ENCODE measurements at places on chromosomes 13 and 19.
A peak's percentile ranks its signal among the peaks of the same experiment; 100 is the strongest.

DNA sequence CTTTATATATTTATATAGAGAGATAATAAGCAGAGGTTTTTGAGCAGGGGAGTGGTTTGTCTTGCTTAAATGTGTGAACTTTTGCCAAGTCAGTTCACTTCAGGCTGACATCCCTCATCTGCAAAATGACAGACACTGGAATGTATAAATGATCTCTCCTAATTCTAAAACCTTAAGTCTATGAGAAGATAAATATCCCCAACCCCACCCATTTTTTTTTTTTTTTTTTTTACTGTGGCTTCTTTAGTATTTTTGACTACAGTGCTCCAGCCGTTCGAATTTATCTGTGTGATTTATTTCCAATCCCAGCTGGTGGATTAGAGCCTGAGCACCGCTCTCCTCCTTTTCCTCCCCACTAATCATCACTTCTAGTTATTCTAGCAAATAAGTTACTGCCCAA, 234.8 kb downstream of the DACH1 start:
- DNase-seq = no peak

DNA sequence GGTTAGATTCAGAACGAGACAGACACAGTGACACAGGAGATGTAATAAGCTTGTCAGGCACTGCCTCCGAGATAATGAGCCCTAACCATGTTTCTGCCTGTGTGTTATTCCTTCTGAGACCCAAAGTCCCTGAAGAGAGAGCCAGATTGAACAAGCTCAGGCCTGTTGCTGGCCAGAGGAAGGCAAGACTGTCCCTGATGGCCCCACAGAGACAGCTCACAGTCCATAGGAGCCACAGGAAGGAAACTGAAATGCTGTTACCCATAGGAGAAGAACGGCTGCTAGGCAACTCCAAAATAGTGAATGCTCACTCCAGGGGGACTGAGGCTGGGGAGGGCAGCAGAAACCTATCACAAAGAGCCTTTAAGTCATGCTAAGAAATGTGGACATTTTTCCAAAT, 31.8 kb upstream of the RFXAP start:
- DNase-seq = no peak

DNA sequence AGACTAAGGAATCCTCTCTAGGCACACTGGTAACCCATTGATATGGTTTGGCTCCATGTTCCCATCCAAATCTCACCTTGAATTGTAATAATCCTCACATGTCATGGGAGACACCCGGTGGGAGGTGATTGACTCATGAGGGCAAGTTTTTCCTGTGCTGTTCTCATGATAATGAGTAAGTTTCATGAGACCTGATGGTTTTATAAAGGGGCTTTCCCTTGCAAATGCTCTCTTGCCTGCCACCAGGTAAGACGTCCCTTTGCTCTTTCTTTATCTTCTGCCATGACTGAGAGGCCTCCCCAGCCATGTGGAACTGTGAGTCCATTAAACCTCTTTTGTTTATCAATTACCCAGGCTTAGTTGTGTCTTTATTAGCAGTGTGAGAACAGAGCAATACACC, 81.4 kb upstream of the GPC6 start:
- no peak for DNase-seq

DNA sequence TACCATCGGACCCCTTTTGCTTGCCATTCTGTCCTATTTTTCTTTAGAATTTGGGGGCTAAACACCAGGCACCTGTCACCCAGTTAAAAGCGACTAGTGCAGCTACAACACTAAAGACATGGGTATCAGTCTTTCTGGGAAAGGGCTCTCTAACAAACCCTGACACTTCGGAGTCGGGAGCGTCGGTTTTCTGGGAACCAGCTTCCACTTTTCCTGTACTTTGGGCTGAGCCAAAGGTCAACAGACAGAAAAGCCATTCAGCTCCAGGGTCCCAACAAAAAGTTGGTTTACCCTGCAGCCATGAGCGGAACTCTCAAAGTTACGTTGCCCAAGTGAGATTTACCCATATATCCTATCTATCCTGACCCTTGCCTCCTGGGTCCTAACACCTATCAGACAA, 337.0 kb upstream of the SLITRK5 start:
- DNase-seq = no peak

DNA sequence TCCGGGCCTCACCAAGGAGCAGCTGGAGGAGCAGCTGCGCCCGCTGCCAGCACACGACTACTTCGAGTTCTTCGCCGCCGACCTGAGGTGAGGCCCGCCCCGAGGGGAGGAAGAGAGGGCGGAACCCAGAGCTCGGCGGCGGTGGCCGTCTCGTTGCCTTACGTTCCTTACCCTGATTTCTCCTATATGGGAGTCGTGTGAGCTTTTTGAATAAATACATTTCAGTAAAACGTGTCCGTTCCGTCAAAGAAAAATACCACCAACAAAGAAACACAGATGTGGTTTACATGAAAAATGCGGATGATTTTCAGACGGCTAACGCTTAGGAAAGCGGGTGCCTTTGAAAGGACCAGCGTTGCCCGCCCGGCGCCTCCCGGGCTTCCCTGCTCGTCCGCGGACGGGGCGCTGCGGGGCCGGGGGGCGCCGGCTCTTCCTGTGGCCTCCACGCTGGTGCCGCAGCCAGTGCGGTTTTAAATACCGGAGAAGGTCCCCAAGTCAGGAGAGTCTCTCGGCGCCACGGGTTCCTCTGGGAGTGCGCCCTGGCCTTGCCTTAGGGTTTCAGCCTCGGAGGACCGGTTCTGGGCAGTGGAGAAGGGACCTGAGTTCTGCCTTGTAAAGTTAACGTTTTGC, 755 bp downstream of the UPF3A start:
- peak; percentile 51 for DNase-seq

DNA sequence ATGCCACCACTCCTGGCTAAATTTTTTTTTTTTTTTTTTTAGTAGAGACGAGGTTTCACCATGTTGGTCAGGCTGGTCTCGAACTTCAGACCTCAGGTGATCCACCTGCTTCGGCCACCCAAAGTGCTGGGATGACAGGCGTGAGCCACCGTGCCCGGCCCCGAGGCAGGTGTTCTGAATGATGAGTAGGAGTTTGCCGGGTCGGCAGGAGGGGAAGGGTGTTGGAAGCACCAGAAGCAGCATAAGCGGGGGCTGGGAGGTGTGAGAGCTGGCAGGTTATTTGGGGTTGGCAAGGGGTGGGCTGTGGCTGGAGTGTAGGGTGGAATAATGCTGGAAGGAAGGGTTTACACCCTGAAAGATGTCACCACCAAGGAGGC, 1.8 kb downstream of the SPPL2B start:
- DNase-seq = no peak

GRCh38 chr19:35119578-35120155, 4.0 kb downstream of the FXYD3 start:
- no peak for DNase-seq

DNA sequence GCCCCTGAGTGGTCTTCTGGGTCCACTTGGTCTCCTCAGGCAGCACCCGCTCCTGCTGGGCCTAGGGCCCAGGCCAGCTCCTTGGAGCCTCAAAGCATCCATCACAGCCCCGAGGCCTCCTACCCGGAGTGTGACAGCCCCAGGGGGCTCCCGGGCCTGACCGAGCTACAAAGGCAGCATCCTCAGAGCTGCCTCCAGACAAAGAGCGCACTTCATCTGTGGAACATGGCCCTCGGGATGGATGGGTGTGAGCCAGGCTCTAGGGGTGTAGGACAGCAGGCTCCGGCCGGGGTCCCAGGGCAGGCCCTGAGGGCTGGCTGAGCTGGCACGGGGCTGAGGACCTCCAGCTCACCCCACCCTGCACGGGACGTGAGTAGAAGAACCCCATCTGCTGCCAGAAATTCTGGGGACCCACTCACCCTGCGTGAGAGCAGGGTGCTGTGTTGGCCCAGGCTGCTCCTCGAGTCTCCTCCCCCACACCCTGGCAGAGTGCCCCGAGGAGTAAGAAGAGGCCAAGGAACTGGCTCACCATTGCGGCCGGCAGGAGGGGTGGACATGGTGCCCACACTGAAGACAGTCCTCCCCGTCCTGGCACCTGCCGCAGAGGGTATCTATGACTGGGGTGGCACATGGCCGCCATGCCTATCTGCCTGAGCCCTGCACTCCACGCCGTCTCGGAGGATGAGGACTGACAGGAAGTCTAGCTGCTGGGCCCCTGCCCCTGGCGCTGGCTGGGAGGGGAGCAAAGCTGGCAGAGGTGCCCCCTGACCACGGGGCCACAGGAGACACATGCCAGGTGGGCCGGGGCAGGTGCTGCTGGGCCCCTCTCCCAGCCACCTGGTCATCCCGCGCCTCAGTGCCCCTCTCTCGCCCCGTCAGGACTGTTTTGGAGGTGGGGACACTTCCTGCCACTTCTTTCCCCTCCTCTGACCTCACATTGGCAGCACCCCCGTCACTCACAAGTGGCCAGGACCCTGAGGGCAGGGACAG, 22.3 kb downstream of the CEBPG start:
- DNase-seq = no peak

DNA sequence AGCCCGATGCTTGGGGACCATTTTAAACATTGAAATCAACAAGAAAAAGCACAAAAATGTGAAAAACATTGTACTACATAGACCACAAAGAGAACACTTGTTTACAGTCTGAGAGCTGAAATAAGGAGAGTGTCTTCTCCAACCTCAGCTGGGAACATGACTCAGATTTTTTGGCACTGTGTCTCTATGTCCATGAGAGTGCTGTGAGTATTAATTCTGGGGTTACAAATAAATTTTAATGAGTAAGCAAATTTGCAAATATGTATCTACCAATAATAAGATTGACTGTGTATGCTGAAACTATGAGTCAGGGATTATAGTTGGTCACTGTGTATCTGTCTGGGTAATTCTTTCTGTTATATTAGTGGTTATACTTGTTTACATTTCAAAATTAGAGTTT, 174.0 kb downstream of the DCT start:
- no peak for DNase-seq

DNA sequence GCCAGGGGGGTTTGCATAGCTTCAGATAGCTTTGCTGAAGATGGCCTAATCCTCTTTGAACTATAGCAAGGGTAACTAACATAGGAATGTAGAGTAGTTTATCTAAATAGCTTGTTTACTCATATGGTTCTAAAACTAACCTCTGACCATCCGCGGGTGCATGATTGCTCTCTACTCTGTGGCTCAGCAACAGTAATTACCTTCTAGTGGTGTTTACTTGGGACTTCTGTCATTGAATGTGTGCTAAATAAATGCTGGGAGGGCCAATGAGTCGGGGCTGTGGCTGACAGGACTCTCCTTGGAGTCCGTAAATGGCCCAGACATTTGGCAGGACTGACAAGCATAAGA, 1461.9 kb downstream of the UQCRFS1 start:
- DNase-seq = no peak

GRCh38 chr13:20118268-20119140, 42.3 kb downstream of the GJA3 start:
- peak; percentile 30 for DNase-seq

DNA sequence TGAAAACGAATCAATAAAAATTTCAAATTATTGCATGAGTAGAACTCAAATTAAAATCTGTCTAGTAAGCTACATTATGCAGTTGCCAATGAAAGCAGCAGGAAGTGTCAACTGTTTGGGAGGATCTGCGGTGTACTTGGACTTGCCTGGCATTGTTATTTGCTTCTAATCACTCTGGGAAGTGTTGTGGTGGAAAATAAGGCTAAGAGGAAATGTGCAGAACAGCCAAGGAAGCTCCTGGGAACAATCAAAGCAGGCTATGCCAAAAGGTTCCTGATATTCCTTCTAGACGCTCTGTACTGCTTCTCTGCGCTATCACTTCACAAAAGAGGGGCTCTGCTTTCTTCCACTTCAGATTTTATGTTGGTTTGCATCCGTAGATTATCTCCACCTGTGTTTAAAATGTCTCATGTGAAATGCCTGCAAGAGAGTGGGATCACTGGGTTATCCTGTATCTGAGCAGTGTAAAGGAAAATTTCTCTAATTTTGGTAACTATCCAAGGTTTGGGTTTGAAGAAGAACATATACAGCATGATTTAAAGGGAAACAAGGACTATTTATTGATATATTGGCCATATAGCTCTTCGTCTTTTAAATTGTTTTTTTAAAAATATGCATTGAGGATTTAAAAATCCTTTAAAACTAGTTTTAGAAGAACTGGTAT, 182.7 kb upstream of the CSNK1A1L start:
- DNase-seq = no peak

DNA sequence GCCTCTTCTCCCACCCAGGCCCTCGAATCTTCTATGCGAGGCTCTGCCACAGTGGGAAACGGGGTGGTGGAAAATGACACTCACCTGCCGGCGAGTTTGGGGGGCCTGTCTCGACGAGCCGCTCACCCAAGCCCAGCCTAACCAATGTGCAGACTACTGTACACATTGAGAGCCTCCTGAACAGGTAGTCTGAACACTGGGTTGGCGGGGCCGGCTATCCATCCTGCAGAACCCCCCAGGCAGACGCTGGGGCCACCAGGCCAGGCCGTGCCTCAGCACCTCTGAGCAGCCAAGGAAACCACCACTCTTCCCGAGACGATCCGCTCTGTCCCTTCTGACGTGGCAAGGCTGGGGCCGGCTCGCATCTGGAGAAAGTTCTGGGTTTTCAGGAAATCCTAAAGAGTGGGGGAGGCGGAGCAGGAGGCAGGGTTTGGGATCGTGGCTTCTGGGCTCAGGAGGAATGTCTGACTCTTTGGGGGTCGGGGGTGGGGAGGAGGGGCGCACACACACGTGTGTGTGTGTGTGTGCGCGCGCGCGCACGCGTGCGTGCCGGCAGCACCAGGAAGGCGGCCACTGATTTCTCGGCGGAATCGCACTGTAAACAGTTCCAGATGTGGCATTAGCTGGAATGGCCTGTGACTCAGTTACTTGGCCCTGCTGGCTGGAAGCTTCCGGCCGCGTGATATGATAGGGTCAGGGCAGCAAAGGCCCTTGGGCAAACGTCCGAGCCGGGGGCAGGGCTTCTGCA, 18.5 kb downstream of the TMED1 start:
- no peak for DNase-seq

DNA sequence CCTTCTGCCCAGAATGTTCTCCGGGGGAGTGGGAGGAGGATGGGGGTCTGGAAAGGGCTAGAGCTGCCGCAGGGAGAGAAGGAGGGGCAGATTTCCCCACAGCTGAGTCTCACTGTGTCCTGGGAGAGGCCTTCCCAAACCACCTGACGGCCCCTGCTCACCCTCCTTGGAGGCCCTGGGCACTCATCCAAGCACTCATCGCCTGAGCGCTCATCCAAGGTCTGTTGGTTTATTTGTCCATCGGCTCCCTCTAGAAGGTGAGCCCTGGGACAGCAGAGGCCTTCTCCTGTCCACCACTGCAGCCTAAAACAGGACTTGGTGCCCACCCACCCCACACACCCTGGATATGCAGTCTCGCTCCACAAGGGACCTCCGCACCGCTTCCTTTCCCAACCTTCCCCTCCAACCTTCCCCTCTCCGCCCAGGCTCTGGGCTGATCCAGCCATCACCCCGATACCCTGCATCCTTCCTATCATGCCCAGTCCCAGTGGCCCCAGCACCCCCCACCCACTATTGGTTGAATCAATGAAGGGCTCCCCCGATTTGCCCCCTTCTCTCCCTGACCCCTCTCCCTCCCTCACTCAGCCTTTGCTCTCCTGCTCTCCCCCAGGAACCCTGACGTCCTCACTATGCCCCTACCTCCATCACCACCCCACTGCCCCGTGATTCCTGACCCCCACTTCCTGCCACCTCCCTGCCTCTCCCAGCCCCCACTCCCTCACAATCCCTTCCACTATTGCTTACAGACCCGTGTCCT, 1.7 kb downstream of the UBXN6 start:
- no peak for DNase-seq

GRCh38 chr19:48819366-48819816, 8.6 kb upstream of the BCAT2 start:
- no peak for DNase-seq

GRCh38 chr13:100493418-100493817, 95.2 kb downstream of the GGACT start:
- DNase-seq = no peak
